ENCODE measurements at places on chromosomes 1 and 21.

DNA sequence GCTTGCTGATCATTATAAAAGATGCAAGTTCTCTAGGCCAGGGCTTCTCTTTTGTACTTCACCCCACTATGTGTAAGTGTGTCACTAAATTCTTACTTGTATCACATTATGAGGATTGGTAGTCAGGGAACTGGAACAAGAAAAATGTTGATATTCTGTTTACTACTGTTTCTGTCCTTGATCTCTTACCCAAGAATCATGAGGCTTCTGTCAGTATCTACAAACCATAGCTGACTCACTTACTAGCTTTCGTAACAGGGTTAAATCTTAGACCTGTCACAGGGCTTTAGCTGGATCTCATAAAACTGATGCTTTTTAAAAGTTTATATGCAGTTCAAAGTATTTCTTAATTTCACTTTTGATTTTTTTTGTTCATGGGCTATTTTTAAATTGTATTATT lies 681.2 kb downstream of the PLPP3 start:
- DNase-seq = no peak

GRCh38 chr1:42876009-42876408 lies 29.6 kb downstream of the ZNF691 start:
- no peak for DNase-seq

GRCh38 chr1:40773748-40774265 lies 9.8 kb upstream of the KCNQ4 start:
- no peak for DNase-seq

GRCh38 chr1:100791586-100791985 lies 72.0 kb downstream of the VCAM1 start:
- DNase-seq = no peak

GRCh38 chr1:86207323-86207722 lies 50.8 kb upstream of the COL24A1 start:
- no peak for DNase-seq

- DNase-seq = no peak
Observed at GRCh38 chr1:40945491-40945973, 34.0 kb upstream of the CTPS1 start.

GRCh38 chr1:107739201-107739600 lies 225.8 kb downstream of the VAV3 start:
- no peak for DNase-seq

- DNase-seq = no peak
Observed at GRCh38 chr1:208081972-208082371, 162.2 kb downstream of the PLXNA2 start.

DNA sequence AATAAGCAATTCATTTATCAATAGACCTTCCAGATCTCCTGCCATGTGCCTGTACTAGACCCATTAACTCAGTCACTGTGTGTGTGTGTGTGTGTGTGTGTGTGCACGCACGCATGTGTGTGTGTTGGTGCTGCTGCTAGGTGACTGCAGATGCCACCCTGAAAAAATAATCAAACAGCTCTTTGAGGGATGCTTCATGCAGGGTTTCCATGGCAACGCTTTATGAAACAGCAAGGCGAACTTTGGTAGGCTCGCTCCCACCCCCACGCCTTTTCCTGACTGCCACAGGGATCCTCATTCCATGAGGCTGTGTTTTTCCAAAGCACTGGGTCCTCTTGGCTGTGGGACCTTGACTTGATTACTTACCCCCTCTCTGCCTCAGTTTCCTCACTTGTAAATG lies 94.0 kb downstream of the HMGB4 start:
- DNase-seq = no peak

DNA sequence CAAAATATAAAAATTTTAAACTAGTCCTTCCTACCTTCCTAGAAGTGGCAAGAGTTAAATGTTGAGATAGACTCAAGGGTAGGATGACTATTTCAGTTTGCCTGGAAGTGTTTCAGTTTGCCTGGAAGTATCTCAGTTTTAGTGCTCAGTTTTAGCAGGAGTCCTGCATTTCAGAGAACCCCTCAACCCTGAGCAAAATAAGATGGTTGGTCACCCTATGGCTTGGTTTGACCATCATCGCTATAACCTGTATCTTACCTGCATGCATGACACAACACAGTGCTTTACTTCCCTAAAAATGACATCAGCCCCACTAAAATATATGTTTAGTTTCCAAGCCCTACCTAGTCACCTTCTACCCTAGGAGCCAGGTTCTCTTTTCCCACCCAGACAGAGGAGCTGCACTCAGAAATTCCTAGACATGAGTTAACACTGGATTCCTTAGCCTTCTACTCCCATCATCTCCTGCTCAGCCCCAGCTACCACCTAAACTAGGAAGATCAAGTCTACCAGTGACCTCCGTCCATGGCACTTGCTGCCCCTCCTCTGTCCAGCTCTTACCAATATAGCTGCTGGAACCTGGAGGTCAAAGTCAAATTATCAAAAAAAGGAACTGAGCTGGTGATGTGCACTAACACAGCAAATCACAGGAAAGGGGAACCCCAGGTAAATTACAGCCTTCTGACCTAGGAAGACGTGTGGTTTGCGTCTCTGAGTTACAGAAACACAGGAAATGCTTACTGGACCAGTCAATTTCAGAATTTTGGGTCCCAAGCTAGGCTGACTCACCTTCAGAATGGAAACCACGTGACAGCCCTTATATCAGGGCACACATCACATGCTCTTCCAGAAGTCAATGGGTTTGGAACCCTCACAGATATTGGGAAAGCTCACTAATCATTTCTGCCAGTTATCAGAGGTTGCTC lies 2.2 kb upstream of the G0S2 start:
- DNase-seq = no peak

GRCh38 chr1:208058267-208058666 lies 147.3 kb upstream of the CD34 start:
- DNase-seq = no peak

DNA sequence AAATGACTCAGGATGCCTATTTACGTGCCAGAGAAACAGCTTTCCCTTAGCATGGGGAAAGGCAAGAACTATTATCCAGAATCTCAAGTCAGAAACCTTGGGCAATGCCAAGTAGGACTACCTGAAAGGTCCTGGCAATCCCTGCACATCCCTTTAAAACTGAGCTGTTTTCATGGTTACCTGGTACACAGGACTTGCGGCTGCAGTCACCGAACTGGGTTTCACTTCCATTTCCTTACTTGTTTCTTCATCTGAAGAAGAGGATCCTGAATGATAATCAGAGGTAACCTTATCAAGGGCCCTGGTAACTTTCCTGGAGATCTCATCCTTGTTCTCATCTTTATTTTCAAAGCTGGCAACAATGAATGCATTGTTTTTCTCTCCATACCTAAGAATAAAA lies 14.3 kb downstream of the BTG3 start:
- no peak for DNase-seq

DNA sequence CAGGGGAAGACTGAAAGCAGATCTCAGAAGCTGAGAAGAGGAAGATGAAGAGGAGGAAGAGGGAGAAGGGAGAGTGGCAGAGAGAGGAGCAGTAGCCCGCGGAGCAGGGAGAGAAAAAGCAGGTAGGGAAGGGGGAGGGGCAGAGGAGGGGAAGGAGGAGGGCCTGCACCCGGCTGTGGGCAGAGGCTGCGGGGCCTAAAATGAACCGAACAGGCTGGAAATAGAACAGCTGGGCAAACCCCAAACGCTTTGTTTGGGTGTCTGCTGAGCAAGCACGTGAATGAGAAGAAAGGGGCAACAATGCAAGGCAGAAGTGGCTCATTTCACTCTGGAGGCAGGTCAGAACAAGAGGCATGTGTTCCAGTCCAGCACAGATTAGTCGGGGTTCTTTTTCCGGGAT lies 33.5 kb downstream of the KCNC4 start:
- DNase-seq = no peak

DNA sequence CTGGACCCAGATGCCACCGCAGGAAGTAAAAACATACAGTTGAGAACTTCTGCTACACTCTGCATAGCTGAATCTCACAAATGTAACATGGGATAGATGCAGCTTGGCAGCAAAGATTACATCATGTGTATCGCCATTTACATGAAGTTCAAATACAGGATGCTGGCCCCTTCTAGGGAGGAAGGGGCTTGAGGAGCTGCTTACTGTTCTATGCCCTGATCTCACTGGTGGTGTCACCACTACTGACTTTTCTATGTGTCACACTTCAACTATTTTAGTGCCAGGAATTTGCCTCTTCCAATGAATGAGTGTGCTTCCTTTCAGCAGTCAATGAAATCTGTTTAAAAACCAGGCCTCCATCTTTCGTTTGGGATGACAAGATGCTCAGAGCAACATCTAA lies 31.1 kb downstream of the MRAP start:
- no peak for DNase-seq

Data from NCI-H526 treated with DMSO at 0.1 percent for 48 hours (cell line).